KBM-7 (cell line): ENCODE measurements at places on chromosomes 7 and 10.
A peak's percentile ranks its signal among the peaks of the same experiment; 100 is the strongest.

- no peak for DNase-seq
Measured at GRCh38 chr7:150838965-150839650, 13.2 kb upstream of the AOC1 start.

DNA sequence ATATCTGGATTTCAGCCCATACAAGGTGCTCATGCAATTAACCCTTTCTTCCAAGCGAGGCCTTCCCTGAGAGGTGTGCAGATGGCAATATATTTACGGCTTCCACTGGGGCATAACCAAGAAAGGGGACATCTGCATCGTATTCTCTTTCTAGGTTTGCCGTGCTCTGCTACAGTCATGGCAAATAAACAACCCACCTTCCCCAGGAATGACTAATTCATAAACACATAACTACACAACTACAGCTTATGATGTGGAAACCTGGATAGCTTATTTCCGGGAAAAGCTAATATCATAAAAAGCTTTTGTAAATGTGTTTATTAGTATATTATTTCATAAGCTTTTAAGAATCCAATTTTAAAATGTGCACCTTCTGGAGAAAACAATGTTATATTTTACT lies 120.0 kb downstream of the CAMK1D start:
- no peak for DNase-seq

DNA sequence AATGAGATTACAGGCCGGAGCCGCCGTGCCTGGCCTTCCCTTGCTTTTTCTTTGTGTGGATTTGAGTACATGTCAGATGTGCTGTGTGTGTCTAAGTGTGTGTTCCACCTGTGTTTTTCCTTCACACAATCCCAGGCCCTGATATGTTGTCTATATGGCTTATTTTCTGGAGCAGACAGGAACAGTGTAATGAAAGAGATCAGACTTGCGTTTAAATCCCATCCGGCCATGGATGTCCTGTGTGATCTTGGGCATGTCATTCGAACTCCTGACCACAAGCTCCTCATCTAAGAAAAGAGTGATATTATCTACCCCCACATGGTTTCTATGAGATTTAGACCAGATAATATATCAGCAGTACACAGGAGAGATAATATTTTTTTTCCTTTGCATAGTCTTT lies 37.2 kb downstream of the APBB1IP start:
- DNase-seq = peak; percentile 41

- peak; percentile 92 for DNase-seq
Measured at GRCh38 chr10:101032637-101033224, 1.7 kb downstream of the SFXN3 start.

- DNase-seq = peak; percentile 92
Measured at GRCh38 chr10:79244841-79245504, 102.3 kb upstream of the PPIF start.

GRCh38 chr10:17712053-17712452 lies 39.9 kb upstream of the TMEM236 start:
- no peak for DNase-seq

DNA sequence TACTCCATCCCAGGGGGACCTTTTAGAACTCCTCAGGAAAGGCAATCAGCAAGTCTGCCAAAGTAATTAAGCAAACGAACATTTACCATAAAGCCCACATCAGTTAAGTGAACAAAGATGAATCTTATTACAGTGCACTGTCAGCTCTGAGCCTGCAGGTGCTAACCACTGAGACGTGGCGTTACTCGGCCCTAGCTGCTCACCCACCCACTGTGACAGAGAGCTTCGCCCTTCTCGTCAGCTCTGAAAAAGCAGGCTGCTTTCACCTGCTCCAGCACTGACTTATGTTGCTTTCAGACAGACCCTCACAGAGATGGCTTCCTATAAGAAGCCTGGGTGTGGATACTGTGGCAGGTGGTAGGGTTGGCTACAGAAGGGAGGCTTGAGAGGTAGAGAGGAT lies 57.7 kb upstream of the KCNIP2 start:
- no peak for DNase-seq

GRCh38 chr7:17299483-17299991 lies 1.1 kb downstream of the AHR start:
- DNase-seq = peak; percentile 57

GRCh38 chr7:106589198-106589879 lies 71.6 kb downstream of the CCDC71L start:
- no peak for DNase-seq
